Activated CD8-positive, alpha-beta T cell treated with anti-CD3 and anti-CD28 coated beads for 36 hours (primary cell): ENCODE measurements at places on chromosomes 12 and 14. TPM values are rescaled to one million over a fixed set of nuclear protein-coding genes. Genes with fewer than 3 reads are reported as not detected.

GRCh38 chr12:120835304-120835612 lies 68.9 kb downstream of the SPPL3 start:
- no peaks in the 10 kb centered on the region for H3K27me3 ChIP-seq
- no peak for DNase-seq
- peak overlapping the region; percentile 25 for H3K4me3 ChIP-seq
- H3K4me1 ChIP-seq, result peaks cover 57% of the 10 kb centered on the region
- peak overlapping the region; percentile 75 for H3K27ac ChIP-seq
- peaks cover 1% of the 10 kb centered on the region for H3K36me3 ChIP-seq

DNA sequence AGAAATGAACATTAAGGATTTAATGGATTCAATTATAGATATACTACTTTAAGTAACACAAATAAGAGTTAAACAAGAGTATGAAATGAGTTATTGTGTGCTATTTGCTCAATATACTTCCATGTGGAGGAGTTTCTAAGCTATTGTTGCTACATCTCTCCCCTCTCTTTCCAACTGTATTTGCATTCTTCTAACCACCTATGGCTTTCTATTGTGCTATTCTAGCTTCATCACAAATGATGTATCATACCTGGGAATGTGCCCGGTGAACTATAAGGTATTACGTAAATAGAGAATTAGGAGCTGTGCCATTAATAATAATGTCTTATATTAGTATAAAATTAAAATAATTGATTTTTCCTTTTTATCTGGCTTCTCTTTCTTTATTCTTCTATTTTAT lies 87.1 kb upstream of the PLEKHG7 start:
- no peak overlapping the region for H3K4me3 ChIP-seq
- no peaks in the 10 kb centered on the region for H3K4me1 ChIP-seq
- no peak for DNase-seq
- H3K36me3 ChIP-seq, result no peaks in the 10 kb centered on the region

KRT8 gene
- 0.29 TPM for total RNA-seq

CLEC6A gene
- total RNA-seq, result not detected

- no peak overlapping the region for H3K27ac ChIP-seq
- no peak for DNase-seq
- peaks cover 7% of the 10 kb centered on the region for H3K27me3 ChIP-seq
- H3K4me1 ChIP-seq, result no peaks in the 10 kb centered on the region
- H3K4me3 ChIP-seq, result no peak overlapping the region
Measured at GRCh38 chr14:44782775-44783238, 178.9 kb downstream of the KLHL28 start.

LMBR1L gene
- 43.5 TPM for total RNA-seq

DNA sequence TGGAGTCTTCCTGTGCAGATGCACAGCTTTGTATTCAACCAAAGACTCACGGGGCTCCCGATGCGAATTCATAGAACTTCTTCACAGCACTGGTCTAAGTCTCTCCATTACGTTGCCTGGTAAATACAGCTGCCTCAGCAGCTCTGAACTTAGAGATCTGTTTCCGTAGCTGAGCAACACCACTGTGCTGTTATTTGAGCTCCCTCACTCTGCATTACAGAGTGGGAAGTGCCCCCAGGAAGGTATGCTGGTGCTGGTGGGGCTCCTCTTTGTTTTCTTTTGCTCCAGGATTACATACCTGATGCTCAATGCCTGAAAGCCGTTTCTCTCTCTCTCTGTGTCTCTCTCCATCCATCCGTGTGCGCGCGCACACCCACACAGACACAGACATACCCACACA lies 227.5 kb upstream of the RMST start:
- H3K4me3 ChIP-seq, result no peak overlapping the region
- H3K27ac ChIP-seq, result no peak overlapping the region
- no peaks in the 10 kb centered on the region for H3K36me3 ChIP-seq
- DNase-seq, result no peak

- H3K27ac ChIP-seq, result peak overlapping the region; percentile 43
- no peak for DNase-seq
- peaks cover 87% of the 10 kb centered on the region for H3K4me1 ChIP-seq
- no peak overlapping the region for H3K4me3 ChIP-seq
- H3K27me3 ChIP-seq, result no peaks in the 10 kb centered on the region
- peaks cover 39% of the 10 kb centered on the region for H3K36me3 ChIP-seq
Measured at GRCh38 chr14:50794068-50794645, 36.8 kb downstream of the NIN start.
